ENCODE measurements at places on chromosomes 13 and 19.

- DNase-seq, result no peak
Measured at GRCh38 chr13:20546556-20546955, 20.4 kb upstream of the IFT88 start.

DNA sequence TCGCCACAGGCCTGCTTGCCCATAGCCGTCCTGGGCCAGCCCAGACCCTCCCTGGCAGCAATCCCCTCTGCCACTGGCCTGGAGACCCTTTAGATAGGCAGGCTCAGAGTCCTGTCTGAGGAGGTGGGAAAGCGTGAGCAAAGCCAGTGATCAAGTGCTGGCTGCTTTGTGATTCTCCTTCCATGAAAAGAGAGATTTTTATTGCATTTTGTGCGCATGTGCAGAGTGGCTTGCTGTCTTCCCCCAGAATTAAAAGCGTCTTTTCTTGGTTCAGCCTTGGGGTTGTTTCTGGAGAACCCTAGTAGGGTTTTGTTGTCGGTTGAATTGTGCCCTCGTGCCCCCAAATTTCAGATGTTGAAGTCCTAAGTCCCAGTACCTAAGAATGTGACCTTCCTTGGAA is 44.9 kb upstream of the DCT start:
- DNase-seq, result no peak

DNA sequence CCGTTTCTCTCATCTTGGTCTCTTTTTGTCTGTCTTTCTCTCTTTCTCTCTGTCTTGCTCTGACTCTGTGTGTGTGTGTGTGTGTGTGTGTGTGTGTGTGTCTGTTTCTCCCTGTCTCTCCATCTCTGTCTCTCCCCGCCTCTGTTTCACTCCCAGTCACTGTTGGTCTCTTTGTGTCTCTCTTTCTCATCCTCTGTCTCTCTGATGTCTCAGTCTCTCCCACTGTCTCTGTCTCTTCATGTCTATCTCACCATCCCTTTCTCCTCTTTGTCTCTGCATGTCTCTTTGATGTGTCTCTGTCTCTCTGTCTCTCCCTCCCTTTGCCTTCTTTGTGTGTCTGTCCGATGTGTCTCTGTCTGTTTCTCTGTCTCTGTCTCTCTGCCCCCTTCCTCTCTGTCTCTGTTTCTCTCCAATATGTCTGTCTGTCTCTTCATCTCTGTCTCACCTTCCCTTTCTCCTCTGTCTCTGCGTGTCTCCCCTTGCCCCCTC is 2.5 kb downstream of the NFIC start:
- DNase-seq, result no peak

DNA sequence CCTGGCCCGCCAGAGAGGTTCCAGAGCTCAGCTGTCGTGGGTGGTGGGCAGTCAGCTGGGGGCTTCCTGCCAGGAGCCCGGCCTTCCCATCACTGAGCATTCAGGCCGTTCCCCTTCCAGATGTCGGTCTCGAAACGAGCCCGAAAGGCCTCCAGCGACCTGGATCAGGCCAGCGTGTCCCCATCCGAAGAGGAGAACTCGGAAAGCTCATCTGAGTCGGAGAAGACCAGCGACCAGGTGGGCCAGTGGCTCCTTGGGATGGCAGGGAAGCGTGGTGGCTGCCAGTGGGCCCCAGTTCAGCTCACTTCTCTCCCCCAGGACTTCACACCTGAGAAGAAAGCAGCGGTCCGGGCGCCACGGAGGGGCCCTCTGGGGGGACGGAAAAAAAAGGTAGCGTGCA is 19.3 kb downstream of the HDGFL2 start:
- DNase-seq, result no peak
